ENCODE measurements at places on chromosomes 3 and 15.

DNA sequence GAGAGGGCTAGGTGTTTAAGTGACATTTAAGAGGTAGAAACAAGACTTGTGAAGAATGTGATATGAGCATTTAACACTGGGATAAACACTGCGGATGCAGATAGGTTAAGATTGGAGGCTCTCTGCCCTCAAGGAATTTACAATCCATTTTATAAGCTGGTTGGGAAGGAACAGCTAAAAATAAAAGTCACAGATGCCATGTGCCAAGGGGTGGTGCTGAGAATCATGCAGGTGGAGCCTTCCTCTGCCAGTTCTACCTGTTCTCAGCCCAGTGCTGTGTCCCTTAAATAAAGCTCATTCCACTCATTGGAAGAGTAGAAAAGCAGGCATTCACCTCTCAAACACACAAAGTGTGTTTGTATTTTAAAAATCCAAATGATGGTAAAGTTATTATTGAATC lies 261.9 kb downstream of the THRB start:
- DNase-seq: no peak

DNA sequence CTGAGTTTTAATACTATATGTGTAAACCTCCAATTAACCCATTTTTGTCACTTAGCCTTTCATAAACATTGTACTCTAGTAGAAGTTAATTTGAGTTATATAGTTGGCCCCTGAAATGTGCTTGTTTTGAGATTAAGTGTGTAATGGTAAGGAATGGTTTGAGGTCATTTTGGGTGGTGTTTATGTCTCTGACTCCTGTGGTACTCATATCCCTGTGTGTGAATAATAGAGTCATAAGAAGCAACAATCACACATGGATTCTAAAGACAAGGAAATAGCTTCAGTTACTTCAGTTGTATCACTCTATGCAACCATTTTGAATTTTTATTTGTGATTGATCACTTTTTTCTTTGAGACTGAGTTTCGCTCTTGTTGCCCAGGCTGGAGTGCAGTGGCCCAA lies 408.5 kb downstream of the MFSD1 start:
- no peak for DNase-seq

GRCh38 chr3:64873400-64873799 lies 185.6 kb upstream of the ADAMTS9 start:
- no peak for DNase-seq

DNA sequence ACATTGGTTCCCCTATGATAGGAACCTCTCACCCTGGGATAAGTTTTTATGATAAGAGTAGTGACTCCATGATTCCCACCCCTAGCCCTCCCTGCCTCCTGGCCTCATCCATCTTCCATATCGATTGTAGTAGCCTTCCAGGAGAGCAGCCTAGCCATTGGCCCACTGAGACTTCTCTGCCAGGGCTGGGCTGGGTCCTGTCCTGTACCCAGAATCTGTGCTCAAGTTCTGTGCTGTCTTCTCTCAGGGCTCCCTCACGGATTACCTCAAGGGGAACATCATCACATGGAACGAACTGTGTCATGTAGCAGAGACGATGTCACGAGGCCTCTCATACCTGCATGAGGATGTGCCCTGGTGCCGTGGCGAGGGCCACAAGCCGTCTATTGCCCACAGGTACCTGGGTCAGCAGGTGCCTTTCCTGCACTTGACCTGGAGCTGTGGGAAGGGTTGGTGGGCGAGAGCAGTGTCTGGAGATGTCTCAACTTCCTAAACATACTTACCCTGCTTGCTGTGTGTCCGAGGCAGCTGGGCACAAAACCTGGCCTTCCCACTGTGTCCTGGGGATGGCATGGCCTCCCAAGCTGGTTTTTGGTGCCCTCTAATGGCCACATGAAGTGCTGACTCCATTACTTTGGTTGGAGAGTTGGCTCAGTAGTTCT lies 16.6 kb upstream of the EXOG start:
- DNase-seq: peak; percentile 3

- DNase-seq: no peak
Observed at GRCh38 chr3:39222939-39223338, 30.5 kb upstream of the XIRP1 start.

DNA sequence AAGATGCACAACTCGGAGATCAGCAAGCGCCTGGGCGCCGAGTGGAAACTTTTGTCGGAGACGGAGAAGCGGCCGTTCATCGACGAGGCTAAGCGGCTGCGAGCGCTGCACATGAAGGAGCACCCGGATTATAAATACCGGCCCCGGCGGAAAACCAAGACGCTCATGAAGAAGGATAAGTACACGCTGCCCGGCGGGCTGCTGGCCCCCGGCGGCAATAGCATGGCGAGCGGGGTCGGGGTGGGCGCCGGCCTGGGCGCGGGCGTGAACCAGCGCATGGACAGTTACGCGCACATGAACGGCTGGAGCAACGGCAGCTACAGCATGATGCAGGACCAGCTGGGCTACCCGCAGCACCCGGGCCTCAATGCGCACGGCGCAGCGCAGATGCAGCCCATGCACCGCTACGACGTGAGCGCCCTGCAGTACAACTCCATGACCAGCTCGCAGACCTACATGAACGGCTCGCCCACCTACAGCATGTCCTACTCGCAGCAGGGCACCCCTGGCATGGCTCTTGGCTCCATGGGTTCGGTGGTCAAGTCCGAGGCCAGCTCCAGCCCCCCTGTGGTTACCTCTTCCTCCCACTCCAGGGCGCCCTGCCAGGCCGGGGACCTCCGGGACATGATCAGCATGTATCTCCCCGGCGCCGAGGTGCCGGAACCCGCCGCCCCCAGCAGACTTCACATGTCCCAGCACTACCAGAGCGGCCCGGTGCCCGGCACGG lies 991 bp downstream of the SOX2 start:
- DNase-seq: peak; percentile 51

DNA sequence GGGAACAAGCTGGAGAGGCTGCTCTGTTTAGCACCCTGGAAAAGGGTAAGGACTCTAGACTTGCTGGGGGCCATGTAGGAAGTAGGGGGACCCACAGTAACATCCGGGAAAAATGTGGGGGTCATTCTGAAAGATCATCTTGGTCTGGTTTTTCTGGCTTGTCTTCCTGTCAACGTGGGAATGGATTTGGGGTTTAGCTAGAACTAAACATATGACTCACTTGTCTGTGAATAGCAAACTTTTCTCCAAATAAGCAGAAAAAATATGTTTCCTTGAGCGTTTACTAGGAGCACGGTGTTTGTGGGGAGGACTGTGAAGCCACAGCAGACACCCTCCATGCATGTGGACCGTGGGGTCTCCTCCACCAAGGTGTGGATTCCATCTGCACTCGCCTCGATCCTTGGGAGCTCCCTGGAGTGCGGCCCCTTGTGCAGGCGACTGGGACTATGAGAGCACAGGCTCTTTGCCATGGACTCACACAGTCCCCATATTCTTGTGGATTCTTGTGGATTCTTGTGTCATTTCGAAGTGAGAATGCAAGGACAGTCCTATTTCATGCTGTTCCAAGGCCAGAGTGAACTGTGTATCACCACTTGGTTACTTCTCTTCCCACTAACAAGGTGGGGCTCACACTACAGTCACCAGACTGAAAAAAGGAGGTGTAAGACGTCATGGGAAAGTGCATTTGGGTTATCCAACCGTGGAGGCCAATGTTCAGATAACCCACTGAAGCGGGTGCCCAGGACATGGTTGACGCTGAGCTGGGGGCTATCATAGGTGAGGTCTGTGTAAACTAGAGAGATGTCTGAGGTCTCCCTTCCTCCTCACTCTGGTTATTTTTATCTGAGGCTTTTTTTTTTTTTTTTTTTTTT lies 25.5 kb downstream of the PGPEP1L start:
- no peak for DNase-seq

DNA sequence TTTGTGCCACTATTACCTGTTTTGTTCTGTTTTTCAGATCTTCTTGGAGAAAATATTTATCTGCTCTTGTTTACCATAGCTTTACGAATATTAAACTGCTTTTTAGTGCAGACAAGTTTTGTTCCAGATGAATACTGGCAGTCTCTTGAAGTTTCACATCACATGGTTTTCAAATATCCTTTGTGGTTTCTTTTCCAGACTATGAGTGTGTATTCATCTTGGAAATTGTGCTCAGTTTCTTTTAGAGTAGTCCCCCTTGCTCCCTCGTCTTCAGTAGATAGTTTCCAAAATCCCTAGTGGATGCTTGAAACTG lies 1.2 kb downstream of the PIGB start:
- no peak for DNase-seq

DNA sequence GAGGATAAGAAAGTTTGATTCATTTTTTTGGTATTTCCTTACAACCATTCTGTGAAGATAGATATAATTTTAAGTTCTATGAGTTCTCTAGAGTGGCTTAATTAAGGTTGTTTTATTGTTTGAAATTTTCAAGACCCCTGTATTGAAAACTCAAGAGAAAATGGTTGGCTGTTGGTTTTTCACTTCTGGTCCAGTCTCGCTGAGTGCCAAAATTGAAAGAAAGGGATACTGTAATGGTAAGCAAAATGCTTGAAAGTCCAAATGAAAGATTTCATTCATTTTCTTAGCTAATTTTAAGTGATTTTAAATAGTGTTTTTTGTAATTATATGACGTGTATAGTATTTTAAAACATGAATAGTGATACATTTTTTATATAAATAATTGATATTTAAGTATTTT lies 7.4 kb downstream of the ARRDC4 start:
- no peak for DNase-seq
